ENCODE measurements at places on chromosomes 16 and 17. TPM values are rescaled to one million over a fixed set of nuclear protein-coding genes. Genes with fewer than 3 reads are reported as not detected.

GRCh38 chr16:57194512-57194911 lies 8.4 kb downstream of the RSPRY1 start:
- H3K27ac ChIP-seq: no peak overlapping the region
- DNase-seq: no peak

- no peak for DNase-seq
- H3K36me3 ChIP-seq: no peaks in the 10 kb centered on the region
- peaks cover 9% of the 10 kb centered on the region for H3K4me1 ChIP-seq
- no peaks in the 10 kb centered on the region for H3K27me3 ChIP-seq
- H3K27ac ChIP-seq: no peak overlapping the region
These were observed 5.0 kb upstream of the NPRL3 start for GRCh38 chr16:143456-143855.

The FKBP10 gene
- total RNA-seq: 23.5 TPM

DNA sequence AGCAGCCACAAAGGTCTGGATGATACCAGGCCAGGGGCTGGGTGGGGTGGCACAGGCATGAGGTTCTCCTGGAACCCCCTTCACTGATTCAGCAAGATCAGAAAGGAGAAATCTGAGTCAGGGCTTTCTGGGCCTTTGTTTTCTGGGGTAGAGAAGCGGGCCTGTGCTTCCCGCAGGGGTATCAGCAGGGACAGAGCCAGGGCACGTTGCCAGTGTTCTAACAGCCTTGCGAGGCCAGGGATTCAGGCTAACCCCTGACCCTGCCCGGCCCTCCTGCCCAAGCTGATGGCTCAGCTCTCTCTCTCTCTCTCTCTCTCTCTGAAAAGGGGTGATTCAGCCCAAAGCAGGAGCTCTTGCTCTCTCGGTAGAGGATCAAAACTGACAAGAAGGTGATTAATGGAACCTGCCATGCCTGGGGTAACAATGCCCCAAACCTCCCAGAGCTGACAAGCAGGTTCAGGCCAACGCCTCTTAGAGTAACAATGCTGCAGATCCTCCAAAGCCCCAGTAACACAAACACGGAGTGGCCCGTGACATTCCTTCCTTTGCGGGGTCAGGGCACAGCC lies 2.0 kb upstream of the KRT13 start:
- no peak overlapping the region for H3K4me3 ChIP-seq
- H3K4me1 ChIP-seq: peaks cover 9% of the 10 kb centered on the region
- H3K27me3 ChIP-seq: no peaks in the 10 kb centered on the region

GRCh38 chr16:84603140-84603816 lies 14.6 kb downstream of the COTL1 start:
- no peak overlapping the region for H3K4me3 ChIP-seq
- peak overlapping the region; percentile 80 for H3K27ac ChIP-seq
- peak; percentile 90 for DNase-seq
- no peaks in the 10 kb centered on the region for H3K36me3 ChIP-seq
- peaks cover 67% of the 10 kb centered on the region for H3K4me1 ChIP-seq
- no peaks in the 10 kb centered on the region for H3K27me3 ChIP-seq

GRCh38 chr16:17246974-17247732 lies 223.6 kb downstream of the XYLT1 start:
- no peak for DNase-seq
- H3K4me3 ChIP-seq: no peak overlapping the region
- H3K36me3 ChIP-seq: no peaks in the 10 kb centered on the region
- no peaks in the 10 kb centered on the region for H3K4me1 ChIP-seq
- no peak overlapping the region for H3K27ac ChIP-seq

- H3K4me1 ChIP-seq: peaks cover 10% of the 10 kb centered on the region
- H3K4me3 ChIP-seq: no peak overlapping the region
- no peaks in the 10 kb centered on the region for H3K27me3 ChIP-seq
- H3K36me3 ChIP-seq: no peaks in the 10 kb centered on the region
- no peak for DNase-seq
- no peak overlapping the region for H3K27ac ChIP-seq
These were observed 81.8 kb upstream of the CCL2 start for GRCh38 chr17:34173241-34173640.

The SLC12A4 gene
- total RNA-seq: 54.6 TPM

The MPP3 gene
- 51.1 TPM for total RNA-seq

DNA sequence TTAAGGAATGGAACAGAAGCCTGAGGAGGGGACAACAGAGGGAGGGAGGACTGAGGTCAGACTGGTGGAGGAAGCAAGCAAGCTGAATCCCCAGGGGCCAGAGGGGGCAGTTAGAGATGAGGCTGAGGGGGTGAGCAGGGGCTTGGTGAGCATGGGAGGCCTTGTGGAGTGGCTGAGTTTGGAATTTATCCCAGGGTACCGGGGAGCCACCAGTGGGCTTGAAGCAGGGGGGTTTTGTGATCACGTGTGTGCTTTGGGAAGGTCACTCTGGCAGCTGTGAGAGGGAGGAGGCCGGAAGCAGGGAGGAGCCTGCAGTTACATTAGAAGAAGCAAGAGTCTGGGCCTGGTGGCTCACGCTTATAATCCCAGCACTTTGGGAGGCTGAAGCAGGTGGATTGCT lies 9.8 kb upstream of the CTCF start:
- no peak for DNase-seq
- peak overlapping the region; percentile 57 for H3K27ac ChIP-seq

DNA sequence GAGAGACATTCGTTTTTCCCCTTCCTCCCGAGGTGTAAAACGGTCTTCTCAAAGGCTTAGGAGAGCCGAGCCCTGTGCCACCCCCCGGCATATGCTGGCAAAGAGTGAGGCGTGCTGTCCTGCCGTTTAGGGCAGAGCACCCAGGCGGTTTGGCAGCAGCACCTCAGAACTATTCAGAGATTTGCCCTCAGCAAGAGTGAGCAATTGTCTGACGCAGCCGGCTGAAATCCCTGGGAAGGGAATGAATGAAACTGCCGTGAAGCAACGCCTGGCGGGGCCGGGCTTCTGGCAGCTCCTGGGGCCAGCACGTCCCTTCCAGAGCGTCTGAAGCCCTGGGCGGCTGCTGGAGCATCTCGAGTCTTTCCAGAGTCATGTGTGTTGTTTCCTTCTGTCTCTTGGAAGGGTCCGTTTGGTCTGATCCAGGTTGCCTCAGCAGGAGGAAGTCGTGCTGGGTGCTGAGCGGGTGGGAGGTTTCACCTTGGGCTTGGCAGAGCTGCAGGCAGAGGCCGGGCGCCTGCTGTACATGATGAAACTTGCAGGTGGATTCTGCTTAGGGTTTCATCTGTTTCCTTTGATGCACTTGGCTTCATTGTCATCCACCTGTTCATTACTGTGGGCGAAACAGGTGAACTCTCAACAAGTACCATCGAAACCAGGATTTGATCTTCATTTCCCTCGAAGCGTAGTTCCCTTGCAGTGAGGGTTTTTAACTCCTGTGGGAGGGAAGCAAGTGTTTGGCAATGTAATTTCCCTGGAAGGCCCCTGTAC lies 35.4 kb downstream of the TBCD start:
- H3K36me3 ChIP-seq: peaks cover 25% of the 10 kb centered on the region
- no peak overlapping the region for H3K27ac ChIP-seq
- H3K4me3 ChIP-seq: no peak overlapping the region

GRCh38 chr16:87580855-87581261 lies 21.4 kb upstream of the JPH3 start:
- no peak overlapping the region for H3K27ac ChIP-seq
- H3K4me1 ChIP-seq: peaks cover 4% of the 10 kb centered on the region

GRCh38 chr17:31008374-31009041 lies 37.7 kb downstream of the RNF135 start:
- peaks cover 7% of the 10 kb centered on the region for H3K4me1 ChIP-seq
- no peaks in the 10 kb centered on the region for H3K27me3 ChIP-seq
- H3K36me3 ChIP-seq: no peaks in the 10 kb centered on the region
- peak overlapping the region; percentile 81 for H3K27ac ChIP-seq

- H3K4me3 ChIP-seq: no peak overlapping the region
- H3K27me3 ChIP-seq: peaks cover 2% of the 10 kb centered on the region
- H3K4me1 ChIP-seq: peaks cover 4% of the 10 kb centered on the region
- no peaks in the 10 kb centered on the region for H3K36me3 ChIP-seq
- DNase-seq: no peak
These were observed 15.4 kb upstream of the HOXB9 start for GRCh38 chr17:48641541-48642058.

The ATP1B2 gene
- total RNA-seq: not detected

The NOXO1 gene
- 2.1 TPM for total RNA-seq

DNA sequence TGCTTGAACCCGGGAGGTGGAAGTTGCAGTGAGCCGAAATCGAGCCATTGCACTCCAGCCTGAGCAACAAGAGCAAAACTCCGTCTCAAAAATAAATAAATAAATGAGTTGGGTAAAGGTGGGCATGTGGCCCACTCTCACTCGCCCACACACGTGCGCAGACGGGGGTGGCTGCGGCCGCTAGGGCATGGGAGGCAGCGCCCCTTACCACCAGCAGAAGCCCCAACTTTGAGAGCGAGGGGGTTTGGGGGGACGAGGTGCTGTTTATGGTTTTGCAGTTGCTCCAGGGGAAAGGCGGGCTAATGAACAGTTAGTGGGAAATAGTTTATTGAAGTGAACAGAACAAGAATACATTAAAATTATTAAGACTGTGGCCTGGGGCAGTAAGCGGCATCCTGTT lies 14.9 kb upstream of the RBFOX3 start:
- no peaks in the 10 kb centered on the region for H3K27me3 ChIP-seq
- DNase-seq: no peak
- H3K36me3 ChIP-seq: no peaks in the 10 kb centered on the region
- no peaks in the 10 kb centered on the region for H3K4me1 ChIP-seq

GRCh38 chr16:9412031-9412914 lies 320.8 kb downstream of the HAPSTR1 start:
- no peak overlapping the region for H3K27ac ChIP-seq
- no peaks in the 10 kb centered on the region for H3K4me1 ChIP-seq
- H3K36me3 ChIP-seq: no peaks in the 10 kb centered on the region
- no peak overlapping the region for H3K4me3 ChIP-seq

- DNase-seq: no peak
- no peak overlapping the region for H3K27ac ChIP-seq
- no peak overlapping the region for H3K4me3 ChIP-seq
- H3K27me3 ChIP-seq: no peaks in the 10 kb centered on the region
- no peaks in the 10 kb centered on the region for H3K36me3 ChIP-seq
These were observed 13.9 kb downstream of the ERN2 start for GRCh38 chr16:23699100-23699499.

- no peaks in the 10 kb centered on the region for H3K27me3 ChIP-seq
- DNase-seq: no peak
- H3K4me3 ChIP-seq: no peak overlapping the region
- no peaks in the 10 kb centered on the region for H3K36me3 ChIP-seq
These were observed 9.4 kb upstream of the NUFIP2 start for GRCh38 chr17:29303386-29303785.

Data from upper lobe of left lung (tissue), 6 donors.